Renal pelvis (tissue), 12 donors: ENCODE measurements at places on chromosomes 4 and X. TPM values are rescaled to one million over a fixed set of nuclear protein-coding genes. Genes with fewer than 3 reads are reported as not detected.

- DNase-seq = no peak
Observed at GRCh38 chrX:24190500-24191156, 41.1 kb downstream of the ZFX start.

Gene MEPE
- not detected for polyA plus RNA-seq

Gene AFP
- polyA plus RNA-seq = 437 TPM

DNA sequence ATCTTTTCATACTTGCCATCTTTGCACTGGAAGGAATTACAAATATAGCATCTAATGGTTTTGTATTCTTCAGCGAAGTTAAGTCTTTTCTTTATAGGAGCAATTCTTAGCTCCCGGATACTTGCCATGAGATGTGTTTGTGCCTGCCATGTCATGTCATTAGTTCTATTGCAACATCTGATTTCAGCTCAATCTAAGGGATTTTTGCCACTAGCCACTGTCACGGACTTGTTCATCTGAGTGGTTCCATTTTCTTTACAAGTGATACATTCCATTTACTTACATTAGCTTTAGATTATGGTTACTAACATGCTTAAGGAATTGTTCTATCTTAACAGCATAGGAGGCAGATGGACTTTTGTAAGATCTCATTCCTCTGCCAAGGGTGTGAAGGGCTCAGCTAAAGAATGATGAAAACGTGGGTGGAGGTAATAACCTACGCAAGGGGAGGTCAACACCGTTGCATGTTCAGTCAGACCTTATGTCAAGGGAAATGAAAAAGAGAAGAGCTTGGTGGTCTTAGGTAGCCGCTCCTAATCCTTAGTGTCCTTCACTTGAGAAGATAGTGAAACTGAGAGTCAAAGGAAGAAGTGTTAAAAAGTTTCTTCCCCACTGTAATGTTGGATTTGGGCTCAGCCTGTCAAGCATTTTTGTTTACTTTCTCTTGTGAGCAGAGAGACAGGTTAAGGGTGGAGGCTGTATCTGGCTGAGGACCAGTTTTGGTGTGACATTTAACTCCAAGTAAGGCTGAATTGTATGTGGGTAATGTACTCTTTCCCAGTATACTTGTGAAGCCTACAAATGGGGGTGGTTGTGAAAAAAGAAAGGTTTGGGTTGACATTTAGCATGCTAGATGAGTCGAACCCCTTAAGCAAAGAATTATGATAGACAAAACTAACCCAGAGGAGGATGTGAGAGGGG lies 3.6 kb upstream of the KLHL2 start:
- DNase-seq = no peak

Gene PCDH19
- 2.8 TPM for polyA plus RNA-seq

Gene MAP9
- polyA plus RNA-seq = 26.4 TPM

DNA sequence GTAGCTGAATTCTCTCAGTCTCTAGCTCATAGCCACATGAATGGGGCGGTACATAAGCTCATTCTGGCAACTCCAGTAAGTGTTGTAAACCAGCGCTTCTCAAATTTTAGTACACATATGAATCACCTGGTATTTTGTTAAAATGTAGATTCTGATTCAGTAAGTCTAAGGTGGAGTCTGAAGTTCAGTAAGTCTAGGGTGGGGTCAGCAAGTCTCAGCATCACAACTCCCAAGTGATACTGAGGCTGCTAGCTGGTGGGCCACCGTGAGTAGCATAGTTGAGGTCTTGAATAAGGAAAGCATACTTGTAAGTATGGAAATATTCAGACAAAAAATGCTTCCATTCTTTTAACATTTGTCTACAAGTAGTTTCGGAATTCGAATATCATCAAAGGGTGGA lies 36.1 kb upstream of the INPP4B start:
- DNase-seq = no peak

DNA sequence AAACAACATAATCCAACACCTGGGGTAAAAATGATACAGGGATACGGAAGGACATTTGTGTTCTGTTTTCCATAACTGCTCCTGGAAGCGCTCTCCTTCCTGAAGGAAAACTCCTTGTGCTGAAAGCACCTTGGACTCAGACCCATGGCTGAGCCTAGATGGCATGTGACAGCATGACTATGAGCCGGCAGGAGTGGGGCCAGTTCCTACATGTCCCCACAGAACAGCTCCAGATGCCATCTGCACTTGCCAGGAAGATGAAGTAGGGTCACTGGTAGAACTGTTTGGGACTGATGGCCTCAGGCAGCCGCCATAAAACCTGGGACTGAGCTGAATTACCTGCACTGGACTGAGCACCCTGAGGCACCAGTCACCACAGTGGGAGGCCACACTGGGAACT lies 56.0 kb upstream of the BCLAF3 start:
- DNase-seq = no peak

Gene PCDH11X
- 0.10 TPM for polyA plus RNA-seq

- DNase-seq = no peak
Observed at GRCh38 chrX:9372866-9373265, 92.0 kb upstream of the TBL1X start.
